ENCODE measurements at places on chromosomes 1 and 21.

GRCh38 chr1:91091812-91092211, 70.0 kb upstream of the ZNF644 start:
- DNase-seq = no peak

DNA sequence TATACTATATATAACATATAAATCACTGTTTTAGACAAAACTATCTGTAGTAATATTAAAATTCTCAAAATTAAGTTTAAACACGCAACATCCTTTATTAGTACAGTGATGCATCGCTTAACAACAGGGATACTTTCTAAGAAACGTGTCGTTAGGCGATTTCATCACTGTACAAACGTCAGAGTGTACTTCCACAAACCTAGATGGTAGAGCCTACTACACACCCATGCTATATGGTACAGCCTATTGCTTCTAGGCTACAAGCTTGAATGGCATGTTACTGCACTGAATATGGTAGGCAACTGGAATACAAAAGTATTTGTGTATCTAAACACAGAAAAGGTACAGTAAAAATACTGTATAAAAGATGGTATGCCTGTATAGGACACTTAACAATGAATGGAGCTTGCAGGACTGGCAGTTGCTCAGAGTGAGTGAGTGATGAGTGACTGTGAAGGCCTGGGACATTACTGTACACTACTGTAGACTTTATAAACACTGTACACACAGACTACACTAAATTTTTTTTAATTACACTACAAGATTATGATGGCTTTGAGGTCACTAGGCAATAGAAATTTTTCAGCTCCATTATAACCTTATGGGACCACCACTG, 10.5 kb downstream of the FOXJ3 start:
- DNase-seq = no peak

- no peak for DNase-seq
Observed at GRCh38 chr21:21286170-21286798, 288.1 kb downstream of the NCAM2 start.

DNA sequence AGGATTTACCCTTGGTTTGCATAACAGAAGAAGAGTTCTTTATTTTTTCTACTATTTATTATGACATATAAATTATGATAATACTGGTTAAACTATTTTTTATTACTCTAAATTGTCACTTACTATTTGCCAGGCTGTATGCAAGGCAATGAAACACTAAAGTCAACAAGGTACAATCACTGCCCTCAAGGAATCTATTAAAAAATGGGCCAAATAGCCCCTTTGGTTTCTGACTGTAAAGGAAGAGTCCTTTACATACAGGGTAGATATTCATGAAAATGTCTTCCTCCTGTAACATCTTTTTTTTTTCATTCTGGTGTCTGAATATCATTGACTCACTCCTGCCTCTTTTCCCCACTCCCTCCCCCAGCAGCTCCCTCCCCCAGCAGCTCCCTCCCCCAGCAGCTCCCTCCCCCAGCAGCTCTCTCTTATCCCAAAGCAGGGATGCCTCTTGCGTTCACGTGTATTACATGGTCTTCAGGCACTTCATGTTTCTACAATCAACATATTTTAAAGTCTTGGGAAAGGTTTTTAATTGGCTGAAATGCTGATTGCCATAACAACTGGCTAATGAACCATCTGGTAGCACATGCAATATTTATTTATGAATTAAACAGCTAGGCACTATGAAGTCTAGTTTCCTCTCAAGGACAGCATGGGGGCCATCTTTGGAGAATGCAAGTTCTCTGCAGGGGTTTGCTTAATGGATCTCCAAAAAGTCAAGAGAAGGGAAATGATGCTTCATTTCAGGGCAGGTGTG, 400.4 kb upstream of the PLXNA2 start:
- DNase-seq = no peak

GRCh38 chr1:109542657-109543056, 3.0 kb downstream of the GPR61 start:
- no peak for DNase-seq
